ENCODE measurements at places on chromosomes 11 and 22. TPM values are rescaled to one million over a fixed set of nuclear protein-coding genes. Genes with fewer than 3 reads are reported as not detected.

The MOB2 gene
- 24.3 TPM for total RNA-seq

The CYTH4 gene
- total RNA-seq, result 1.2 TPM

The FJX1 gene
- 7.9 TPM for total RNA-seq

- no peak for DNase-seq
Measured at GRCh38 chr11:7611411-7611810, 61.9 kb downstream of the CYB5R2 start.

GRCh38 chr22:20771918-20772625 is 1.8 kb upstream of the SERPIND1 start:
- DNase-seq, result no peak

- no peak for DNase-seq
Measured at GRCh38 chr11:44625759-44626523, 60.5 kb downstream of the CD82 start.

Data from RPMI7951 (cell line).